Activated naive CD4-positive, alpha-beta T cell treated with anti-CD3 and anti-CD28 coated beads for 36 hours (primary cell): ENCODE measurements at places on chromosomes 2 and 18. TPM values are rescaled to one million over a fixed set of nuclear protein-coding genes. Genes with fewer than 3 reads are reported as not detected.

- DNase-seq: no peak
Observed at GRCh38 chr2:113200236-113200635, 26.5 kb downstream of the PSD4 start.

GRCh38 chr2:105712981-105713596, 31.6 kb upstream of the NCK2 start:
- DNase-seq: peak; percentile 13

DNA sequence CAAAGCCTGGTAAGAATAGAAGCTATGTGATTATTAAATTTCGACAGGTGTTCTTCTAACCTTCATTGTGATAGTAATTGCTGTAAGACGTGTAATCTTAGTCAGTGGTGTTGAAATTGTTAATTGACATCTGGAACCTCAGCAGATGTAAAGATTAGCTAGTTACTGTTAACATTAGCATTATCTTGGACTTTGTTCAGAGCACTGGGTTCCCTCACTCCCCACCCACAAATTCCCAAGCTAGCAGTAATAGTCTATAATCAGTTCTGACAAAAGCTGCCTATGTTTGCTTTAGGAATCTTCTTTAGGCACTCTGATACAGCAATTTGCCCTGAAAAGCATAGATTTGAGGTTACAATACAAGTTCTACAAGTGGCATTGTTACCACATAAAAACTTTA, 233.7 kb downstream of the EN1 start:
- DNase-seq: no peak

DNA sequence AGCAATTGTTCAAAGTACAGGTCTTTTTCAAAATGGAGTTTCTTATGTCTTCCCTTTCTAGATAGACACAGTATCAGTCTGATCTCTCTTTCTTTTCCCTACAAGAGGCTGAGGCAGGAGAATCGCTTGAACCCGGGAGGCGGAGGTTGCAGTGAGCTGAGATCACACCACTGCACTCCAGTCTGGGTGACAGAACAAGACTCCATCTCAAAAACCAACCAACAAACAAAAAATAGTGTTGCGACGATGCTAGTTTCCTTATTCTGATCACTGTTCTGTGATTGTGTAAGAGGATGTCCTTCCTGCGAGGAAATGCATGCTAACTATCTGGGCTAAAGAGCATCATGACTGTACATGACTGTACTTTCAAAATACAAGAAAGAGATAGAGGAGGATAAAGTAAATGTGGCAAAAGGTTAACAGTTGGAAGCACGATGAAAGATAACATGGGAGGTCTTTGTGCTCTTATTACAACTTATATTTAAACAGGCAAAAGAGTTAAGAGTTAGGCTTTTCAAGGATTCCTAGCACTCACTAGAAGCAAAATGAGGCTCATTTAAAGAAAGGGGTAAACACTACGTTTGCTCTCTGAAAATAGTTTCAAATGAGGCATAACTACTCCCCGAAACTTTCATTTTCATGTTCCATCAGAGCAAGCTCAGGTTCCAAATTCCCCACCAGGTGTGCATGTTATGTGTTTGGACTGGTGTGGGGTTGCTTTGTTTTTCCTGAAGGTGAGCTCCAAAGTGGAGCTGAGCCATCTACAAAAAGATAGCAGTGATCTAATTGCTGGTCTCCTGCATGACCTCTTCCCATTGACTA, 23.8 kb downstream of the SOWAHC start:
- peak; percentile 9 for DNase-seq

GRCh38 chr2:9768388-9768787, 74.9 kb upstream of the TAF1B start:
- DNase-seq: no peak

GRCh38 chr2:46683541-46683940, 204.2 kb downstream of the TMEM247 start:
- DNase-seq: no peak

DNA sequence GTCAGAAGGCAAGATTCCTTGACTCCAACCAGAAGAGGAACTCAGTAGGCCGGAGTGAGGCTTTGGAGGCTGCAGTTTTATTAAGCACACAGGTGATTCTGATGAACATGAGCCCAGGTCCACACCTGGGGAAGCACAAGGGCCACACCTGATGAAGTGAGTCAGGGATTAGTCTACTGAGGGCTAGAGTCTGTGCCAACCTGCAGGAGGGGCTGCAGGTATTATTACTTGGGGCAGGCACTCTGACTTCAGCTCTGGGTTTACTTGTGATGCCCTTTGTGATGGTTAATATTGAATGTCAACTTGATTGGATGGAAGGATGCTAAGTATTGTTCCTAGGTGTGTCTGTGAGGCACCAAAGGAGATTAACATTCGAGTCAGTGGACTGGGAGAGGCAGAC, 75.2 kb upstream of the ZCCHC2 start:
- no peak for DNase-seq

GRCh38 chr2:8421658-8422449, 260.0 kb upstream of the ID2 start:
- DNase-seq: no peak

DNA sequence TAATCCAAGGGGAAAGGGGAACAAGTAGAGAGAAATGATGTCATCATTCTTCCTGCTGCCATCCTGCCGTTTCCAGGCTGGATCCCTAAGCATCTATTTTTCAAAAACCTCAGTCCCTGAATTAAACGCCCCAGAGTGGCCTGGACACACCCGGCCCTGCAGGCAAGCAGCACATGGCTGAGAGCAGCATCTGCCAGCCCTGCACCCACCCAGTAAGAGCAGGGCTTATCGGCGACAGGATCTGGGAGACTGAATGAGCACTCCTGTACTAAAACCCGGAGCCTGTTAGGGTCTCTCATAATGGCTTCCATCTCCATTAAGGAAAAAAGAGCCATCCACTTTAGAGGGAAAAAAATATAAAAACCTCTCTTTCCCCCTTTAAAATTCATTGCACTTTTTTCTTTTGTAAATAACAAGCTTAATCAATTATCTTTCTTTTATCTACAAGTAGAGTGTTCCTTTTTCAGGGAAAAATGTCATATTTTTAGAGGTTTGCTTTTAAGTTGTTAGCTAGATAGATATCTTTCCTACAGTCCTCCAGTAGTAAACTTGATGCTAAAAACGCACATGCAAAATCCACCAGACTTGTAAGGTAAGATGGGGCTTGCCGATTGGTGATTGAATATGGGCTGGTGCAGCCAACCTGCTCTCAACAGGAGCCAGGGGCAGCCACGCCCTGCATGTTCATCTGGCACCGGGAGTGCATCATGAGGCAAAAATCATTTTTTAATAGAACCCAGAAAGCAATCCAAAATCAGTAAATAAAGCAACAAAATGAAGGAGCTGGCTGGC, 457.8 kb downstream of the EIPR1 start:
- no peak for DNase-seq

GRCh38 chr2:9228088-9228751, 21.6 kb downstream of the ASAP2 start:
- no peak for DNase-seq

DNA sequence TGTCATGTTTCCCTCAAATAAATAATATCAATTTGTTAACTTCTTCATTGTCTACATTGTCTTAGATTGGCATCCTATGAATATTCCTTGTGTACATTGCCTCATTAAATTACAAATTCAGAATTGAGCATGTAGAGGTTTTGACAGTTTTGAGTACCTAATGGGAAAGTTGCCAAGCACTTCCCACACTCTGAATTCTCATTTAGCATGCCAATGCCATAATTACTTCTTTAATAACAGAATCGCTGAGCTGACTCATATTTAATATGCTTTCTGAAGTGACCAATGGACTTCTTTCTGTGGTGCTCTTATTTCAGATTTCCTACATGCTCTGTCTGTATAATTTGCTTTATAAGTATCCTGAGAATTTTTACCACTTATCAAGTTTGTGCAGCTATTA, 114.4 kb upstream of the NOL4 start:
- no peak for DNase-seq

DNA sequence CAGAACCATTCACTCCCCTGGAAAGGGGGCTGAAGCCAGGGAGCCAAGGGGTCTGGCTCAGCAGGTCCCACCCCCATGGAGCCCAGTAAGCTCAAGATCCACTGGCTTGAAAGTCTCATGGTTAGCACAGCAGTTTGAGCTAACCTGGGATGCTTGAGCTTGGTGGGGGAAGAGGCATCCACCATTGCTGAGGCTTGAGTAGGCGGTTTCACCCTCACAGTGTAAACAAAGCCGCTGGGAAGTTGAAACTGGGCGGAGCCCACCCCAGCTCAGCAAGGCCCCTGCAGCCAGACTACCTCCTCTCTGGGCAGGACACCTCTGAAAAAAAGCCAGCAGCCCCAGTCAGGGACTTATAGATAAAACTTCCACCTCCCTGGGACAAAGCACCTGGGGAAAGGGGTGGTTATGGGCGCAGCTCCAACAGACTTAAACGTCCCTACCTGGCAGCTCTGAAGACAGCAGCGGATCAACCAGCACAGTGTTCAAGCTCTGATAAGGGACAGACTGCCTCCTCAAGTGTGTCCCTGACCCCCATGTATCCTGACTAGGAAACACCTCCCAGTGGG, 14.7 kb upstream of the TTC32 start:
- DNase-seq: no peak

- no peak for DNase-seq
Observed at GRCh38 chr2:231057590-231057989, 923 bp downstream of the PSMD1 start.

DNA sequence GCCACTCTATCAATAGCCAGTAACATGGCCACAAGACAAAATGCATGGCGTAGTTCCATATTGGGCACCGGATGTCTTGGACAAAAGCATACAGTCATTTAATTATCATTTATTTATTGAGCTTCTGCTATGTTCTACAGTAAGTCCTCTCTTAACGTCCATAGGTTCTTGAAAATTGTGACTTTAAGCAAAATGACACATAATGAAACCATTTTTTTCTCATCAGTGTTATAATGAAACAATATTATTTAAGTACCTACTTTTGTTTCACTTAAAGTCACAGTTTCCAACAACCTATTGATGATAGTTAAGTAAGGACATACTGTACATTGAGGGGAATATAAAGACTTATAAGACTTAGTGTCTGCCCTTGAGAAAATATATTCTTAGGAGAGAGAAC, 84.9 kb downstream of the XRCC5 start:
- DNase-seq: no peak

- DNase-seq: no peak
Observed at GRCh38 chr2:201383136-201383535, 26.0 kb upstream of the FLACC1 start.

DNA sequence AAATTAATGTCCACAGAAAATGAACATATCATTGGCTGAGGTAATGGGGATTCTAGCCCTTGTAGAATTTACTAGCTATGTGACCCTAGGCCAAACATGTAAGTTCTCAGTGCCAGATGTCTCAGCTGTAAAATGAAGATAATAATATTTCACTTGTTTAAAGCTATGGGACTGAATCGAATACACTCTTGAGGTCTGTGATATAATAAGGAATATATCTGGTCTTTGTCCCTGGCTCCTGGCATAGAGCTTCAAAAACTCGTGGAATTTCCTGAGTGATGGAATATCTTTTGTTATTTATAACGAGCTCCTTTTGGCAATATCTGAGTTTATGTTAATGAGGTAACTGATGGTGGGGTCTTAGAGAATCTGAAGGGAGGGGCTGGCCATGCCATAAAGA, 201.4 kb upstream of the CYP26B1 start:
- no peak for DNase-seq

DNA sequence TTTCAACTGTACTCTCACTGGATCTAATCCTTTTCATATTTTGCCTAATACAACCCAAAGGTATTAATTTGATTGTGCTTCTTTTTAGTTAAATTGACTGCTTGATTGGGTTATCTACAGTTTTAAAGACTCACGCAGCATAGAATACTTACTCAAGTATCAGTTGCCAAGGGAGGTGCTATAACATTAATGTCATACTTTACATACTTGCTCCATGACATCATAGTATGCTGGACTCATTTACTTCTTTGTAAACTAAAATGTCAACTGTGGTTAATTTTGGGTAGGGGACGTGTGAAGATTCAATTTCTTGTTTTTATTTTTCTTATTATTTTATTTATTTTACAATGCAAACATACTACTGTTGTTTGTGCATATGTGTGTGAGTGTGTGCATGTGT, 716.2 kb upstream of the VRK2 start:
- no peak for DNase-seq

DNA sequence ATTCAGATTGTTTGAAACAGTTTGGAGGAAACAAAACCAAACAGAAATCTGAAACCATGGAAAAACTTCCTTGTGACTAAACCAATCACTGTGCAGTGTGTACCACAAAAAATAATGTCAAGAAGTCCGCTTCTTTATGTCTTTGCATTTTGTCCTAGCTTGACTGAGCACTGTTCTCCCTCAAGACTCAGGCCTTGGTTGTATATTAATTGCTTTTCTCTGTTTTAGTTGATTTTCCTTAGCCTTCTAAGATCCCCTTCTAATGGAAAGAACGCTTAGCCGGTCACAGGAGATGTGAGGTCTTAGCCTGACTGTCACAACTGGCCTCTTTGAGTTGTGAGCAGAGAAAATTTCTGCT, 56.6 kb downstream of the LCLAT1 start:
- no peak for DNase-seq

GRCh38 chr2:9710311-9710710, 79.5 kb upstream of the YWHAQ start:
- DNase-seq: peak; percentile 34

GRCh38 chr2:112257575-112257974, 2.7 kb upstream of the ZC3H8 start:
- DNase-seq: no peak

- no peak for DNase-seq
Observed at GRCh38 chr2:53793821-53794220, 7.0 kb downstream of the ERLEC1 start.

DNA sequence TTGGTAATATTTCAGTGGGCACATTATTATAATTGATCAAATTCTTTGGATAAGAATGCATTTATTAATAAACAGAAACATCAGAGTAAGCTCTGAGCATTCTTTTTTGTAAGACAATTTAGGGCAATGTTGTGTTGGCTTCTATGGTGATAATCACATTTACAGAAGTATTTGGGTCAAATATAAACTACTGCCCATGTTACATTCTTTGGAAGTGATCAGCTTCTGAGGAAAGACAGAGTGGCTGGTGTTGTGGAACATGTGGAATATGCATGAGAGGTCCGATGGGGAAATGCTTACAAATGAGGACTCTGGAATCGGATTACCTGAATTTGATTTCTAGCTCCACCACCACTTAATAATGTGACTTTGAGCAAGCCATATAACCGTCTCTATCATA, 19.4 kb downstream of the SERPINB13 start:
- DNase-seq: no peak

- DNase-seq: no peak
Observed at GRCh38 chr2:10150436-10150835, 27.9 kb downstream of the RRM2 start.

GRCh38 chr2:53785366-53785765, 1.4 kb downstream of the ASB3 start:
- no peak for DNase-seq

REEP1 gene
- 0.19 TPM for total RNA-seq

ABI2 gene
- 34.0 TPM for total RNA-seq

ERBB4 gene
- not detected for total RNA-seq

MEIS1 gene
- total RNA-seq: not detected

KCNS3 gene
- 0.22 TPM for total RNA-seq

MYL1 gene
- total RNA-seq: not detected

HRH4 gene
- not detected for total RNA-seq

CCDC68 gene
- total RNA-seq: not detected

CPSF3 gene
- total RNA-seq: 65.7 TPM

GNLY gene
- total RNA-seq: 3.2 TPM

CDCA7 gene
- 74.7 TPM for total RNA-seq

SRD5A2 gene
- not detected for total RNA-seq

CYS1 gene
- total RNA-seq: not detected

M1AP gene
- not detected for total RNA-seq
